ENCODE measurements at places on chromosomes 6 and 20.
A peak's percentile ranks its signal among the peaks of the same experiment; 100 is the strongest.

DNA sequence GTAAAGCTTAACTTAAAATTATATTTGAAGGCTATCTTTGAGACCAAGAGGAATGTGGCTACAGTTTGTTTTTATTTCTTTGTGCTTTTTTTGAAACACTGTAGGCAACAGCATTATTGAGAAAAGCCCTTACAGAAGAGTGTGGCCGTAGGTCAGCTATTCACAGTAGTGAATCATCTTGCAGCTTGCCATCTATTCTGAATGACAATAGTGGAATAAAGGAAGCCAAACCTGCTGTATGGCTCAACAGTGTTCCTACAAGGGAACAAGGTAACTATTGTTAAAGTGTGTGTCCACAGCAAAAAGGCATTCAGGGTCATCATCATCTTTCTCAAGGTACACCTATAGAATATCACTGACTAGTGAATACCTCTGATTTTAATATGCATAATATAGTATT is 88.5 kb downstream of the KIZ start:
- DNase-seq: no peak

GRCh38 chr20:47665221-47665991 is 119.9 kb downstream of the SULF2 start:
- no peak for DNase-seq

DNA sequence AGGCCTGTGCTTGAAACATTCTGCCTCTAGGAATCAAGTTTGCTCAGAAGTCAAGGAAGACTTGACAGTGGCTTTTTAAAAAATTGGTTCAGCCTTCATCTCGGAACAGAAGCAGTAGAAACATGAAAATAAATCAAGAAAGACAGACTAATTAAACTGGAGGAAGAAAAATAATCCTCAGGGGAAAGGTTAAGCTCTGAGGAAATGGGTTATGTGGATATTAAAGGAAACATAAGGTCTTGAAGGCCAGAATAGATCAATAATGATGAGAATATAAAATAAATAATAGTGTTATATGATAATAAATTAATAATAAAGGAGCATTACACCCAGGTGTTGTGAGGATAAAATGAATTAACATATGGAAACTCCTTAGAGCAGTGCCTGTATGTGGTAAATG is 121.7 kb downstream of the GPR63 start:
- no peak for DNase-seq

- no peak for DNase-seq
These were observed 234.1 kb downstream of the TMEM242 start for GRCh38 chr6:157089258-157089657.

DNA sequence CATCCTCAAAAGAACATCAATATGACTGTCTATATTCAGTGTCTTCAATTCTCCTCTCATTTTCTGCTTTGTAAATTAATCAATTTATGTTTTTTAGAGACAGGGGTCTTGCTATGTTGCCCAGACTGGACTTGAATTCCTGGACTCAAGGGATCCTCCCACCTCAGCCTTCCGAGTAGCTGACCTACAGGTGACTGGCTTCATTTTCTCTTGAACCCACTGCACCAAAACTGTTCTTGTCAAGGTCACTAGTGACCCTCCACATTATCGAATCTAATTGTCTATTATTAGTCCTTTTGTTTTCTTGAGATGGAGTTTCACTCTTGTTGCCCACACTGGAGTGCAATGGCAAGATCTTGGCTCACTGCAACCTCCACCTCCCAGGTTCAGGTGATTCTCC is 3.7 kb downstream of the DNAAF9 start:
- no peak for DNase-seq

DNA sequence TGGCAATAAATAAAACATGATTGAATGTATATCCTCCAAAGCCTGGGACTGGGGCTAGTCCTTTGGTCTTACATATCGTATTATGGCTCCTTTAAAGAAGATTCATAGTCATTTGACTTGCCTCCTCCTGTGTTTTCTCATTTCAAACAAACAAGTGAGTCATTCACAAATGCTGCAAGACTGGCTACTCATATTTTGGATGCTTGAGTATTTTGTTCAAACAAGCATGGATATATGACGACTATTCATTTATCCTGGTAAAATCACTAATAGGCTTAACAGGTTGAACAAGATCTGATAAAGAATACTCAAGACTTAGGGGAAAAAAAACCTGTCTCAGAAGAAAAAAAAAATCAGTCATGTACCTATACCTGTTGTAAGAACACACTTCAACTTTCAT is 111.1 kb upstream of the CCDC28A start:
- DNase-seq: no peak

DNA sequence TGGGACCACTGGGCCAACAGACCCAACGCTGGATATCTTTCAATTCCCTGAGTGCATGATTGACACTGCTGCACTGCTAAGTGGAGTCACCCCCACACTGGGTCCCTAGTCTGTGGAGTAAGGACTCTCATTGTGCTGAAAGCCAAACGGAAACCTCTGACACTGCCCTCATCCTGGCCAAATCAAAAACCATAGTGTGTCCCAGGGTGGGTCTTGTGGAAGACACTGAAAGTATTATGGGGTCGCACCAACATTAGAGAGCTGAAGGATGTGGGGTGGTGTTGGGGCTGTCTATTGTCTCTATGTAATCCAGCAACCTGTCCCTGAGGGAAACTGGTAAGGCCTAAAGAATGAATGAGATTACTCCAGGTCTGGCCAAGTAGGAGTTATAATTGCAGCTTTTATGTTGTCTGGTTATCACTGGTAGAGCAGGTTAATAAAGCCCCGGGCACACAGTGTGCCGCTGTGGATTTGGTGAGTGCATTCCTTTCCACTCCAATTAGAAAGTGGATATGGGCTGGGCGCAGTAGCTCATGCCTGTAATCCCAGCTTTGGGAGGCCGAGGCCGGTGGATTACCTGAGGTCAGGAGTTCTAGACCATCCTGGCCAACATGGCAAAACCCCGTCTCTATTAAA is 57.9 kb downstream of the HLA-A start:
- DNase-seq: no peak

GRCh38 chr20:62822788-62823651 is 6.2 kb downstream of the COL9A3 start:
- peak; percentile 53 for DNase-seq

GRCh38 chr6:154301839-154302752 is 54.5 kb downstream of the IPCEF1 start:
- no peak for DNase-seq

DNA sequence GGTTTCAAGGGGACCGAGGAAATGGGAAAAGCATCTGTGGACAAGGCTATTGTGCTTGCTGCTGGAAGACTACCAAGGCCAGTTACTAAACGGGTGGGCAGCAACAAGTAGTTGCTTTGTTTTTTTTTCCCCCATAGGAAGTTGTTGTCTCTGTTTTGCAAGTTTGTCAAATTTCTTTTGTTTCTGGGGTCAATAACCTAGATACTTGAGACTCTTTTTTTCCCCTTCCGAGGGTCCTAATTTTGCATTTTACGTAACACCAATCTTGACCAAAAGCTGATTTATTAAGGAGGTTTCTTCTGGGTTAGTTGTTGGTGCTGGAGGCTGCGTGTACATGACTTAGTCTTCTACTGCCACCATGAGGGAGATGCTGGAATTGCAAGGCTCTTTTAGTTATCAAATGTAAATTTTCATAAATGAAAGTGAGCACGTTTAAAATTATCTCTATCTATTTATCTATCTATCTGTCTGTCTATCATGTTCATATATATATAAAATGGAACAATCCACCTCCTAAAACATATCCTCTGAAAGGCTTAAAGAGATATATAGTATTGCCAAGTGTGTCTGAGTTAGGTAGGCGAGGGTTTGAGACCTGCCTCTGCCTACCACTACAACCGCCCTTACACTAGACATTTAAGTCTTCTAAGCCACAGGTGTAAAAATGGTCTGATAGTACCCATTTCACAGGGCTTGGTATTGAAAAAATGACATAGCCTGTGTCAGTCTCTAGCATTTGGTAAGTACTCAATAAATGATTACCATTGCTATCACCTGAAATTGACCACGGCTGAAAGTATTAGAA is 60.2 kb downstream of the GCLC start:
- DNase-seq: peak; percentile 52

All from NCI-H1092 treated with DMSO at 0.1 percent for 48 hours (cell line).